Naive thymus-derived CD4-positive, alpha-beta T cell (primary cell): ENCODE measurements at places on chromosomes 3 and 15. TPM values are rescaled to one million over a fixed set of nuclear protein-coding genes. Genes with fewer than 3 reads are reported as not detected.

PRR23E gene
- polyA plus RNA-seq = not detected

AGBL1 gene
- not detected for polyA plus RNA-seq

TRIM59 gene
- 35.6 TPM for polyA plus RNA-seq

SLC28A2 gene
- not detected for polyA plus RNA-seq

REC114 gene
- not detected for polyA plus RNA-seq

ONECUT1 gene
- polyA plus RNA-seq = not detected

CATSPER2 gene
- polyA plus RNA-seq = 0.99 TPM

DNA sequence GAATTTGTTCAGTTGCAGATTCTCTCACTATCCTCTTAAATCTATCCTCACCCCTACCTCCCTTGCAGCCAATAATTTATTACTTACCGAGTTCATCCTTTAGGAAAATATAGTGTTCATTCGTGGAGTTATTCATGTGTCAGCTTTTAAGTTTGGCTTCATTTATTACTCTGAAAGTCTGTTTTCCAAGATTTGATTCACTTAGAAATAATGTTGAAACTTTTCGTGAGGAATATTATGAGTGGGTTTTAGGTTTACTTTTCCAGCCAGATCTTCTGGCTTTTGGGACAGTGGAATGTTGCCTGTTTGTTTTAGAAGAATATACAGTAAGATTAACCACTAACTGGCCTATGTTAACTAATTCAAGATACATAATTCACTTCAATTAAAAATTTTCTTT, 161.0 kb upstream of the CGNL1 start:
- no peak for DNase-seq
- no peak overlapping the region for H3K27ac ChIP-seq
- no peak overlapping the region for H3K4me3 ChIP-seq
- H3K27me3 ChIP-seq = no peaks in the 10 kb centered on the region
- H3K36me3 ChIP-seq = no peaks in the 10 kb centered on the region

DNA sequence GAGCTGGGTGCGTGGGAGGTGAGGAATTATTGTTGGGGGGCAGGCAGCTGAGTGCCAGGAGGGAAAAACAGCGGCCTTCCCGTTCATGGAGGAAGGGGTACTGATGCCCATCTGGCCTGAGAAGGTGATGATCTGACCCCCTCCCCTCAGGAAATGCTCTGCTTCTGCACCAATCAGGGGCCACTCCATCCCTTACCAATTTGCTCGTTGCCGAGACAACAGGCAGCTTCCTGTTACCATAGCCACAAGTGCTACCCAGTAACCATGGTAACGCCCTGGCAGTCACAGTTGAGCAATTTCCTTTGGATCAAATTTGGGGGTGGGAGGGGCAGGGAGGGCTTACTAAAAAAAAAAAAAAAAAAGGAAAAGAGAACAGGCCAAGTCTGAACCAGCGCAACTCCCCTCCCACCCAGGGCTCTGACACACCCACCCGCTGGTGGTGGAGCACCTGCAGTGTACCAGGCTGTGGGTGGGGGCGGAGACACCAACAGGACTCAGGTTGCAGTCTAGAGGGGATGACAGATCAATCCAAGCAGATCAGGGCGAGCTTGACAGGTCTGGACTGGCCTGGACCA, 13.7 kb downstream of the CELF6 start:
- no peak overlapping the region for H3K4me3 ChIP-seq

DNA sequence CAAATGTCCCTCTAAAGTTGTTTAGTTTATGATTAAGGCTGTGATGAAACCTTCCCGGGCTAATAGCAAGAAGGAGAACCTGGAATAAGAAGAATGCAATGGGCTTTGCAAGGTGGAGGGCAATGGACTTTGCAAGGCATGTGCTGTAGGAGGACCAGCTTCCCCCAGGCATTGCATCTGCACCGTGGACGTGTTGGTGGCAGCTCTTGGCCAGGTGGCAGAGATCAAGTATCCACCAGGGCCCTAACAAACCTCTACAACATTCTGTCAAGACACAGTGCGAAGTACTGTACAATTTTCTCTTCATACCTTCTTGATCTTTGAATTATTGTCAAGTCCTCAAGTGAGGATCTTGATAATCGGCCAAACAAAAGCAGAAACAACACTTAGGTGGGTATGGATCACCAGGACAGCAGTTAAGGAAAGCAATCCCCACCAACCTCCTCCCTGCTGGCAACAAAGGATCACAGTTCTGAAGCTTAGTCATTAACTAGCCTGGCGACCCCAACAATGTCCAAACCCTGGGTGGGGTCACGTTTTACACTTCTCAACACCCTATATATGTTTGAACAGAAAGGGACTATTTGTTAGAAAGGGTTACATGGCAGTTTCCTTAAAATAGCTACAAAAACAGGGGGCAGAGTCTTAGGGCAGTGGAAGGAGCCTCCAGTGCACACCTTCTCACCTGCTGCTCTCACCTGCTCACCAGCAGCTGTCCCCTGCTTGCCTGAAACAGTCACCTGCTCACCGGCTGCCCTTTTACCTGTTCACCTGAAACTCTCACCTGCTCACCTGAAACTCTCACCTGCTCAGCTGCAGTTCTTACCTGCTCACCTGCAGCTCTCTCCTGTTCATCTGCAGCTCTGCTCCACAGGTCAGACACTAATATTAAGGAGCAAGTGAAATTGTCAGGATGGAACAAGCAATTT, 137.9 kb upstream of the LIPC start:
- no peak overlapping the region for H3K4me3 ChIP-seq
- no peaks in the 10 kb centered on the region for H3K4me1 ChIP-seq
- H3K27ac ChIP-seq = no peak overlapping the region

GRCh38 chr3:54339608-54340007, 217.3 kb downstream of the CACNA2D3 start:
- no peaks in the 10 kb centered on the region for H3K4me1 ChIP-seq
- no peaks in the 10 kb centered on the region for H3K27me3 ChIP-seq
- DNase-seq = no peak
- no peaks in the 10 kb centered on the region for H3K36me3 ChIP-seq
- no peak overlapping the region for H3K4me3 ChIP-seq

GRCh38 chr3:127259882-127260281, 28.0 kb downstream of the PRR20G start:
- H3K36me3 ChIP-seq = no peaks in the 10 kb centered on the region
- no peak overlapping the region for H3K27ac ChIP-seq
- H3K27me3 ChIP-seq = no peaks in the 10 kb centered on the region
- DNase-seq = no peak
- no peaks in the 10 kb centered on the region for H3K4me1 ChIP-seq

DNA sequence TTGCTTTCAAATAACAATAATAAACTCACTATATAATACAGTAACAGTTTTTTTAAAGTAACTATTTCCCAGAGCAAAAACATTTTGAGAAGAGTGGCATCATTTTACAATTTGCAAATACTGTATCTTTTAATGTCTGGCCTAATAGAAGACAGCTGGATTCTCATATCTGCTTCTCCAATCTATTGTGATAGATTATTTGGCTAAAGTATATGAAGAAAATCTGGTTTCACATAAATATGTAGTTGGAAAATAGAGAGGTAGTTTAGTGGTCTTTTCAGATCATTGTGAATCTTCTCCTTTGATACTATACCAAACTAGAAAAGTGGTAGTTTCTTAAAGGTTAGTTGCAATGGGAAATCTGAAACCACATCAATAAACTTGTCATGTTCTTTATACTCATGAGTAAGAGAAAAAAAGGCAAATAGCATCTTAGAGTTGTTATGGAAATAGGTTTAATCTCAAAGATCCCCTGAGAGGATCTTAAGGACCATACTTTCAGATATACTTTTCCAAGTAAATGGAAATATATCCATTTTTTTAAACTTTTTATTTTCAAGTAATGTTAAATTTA, 124.8 kb upstream of the NR2E3 start:
- no peaks in the 10 kb centered on the region for H3K4me1 ChIP-seq
- H3K4me3 ChIP-seq = no peak overlapping the region
- no peak overlapping the region for H3K27ac ChIP-seq

- no peak overlapping the region for H3K4me3 ChIP-seq
- DNase-seq = no peak
- H3K4me1 ChIP-seq = no peaks in the 10 kb centered on the region
- no peaks in the 10 kb centered on the region for H3K36me3 ChIP-seq
Measured at GRCh38 chr3:38984731-38985130, 67.0 kb downstream of the SCN11A start.

- H3K4me1 ChIP-seq = peaks cover 10% of the 10 kb centered on the region
- no peak for DNase-seq
- no peaks in the 10 kb centered on the region for H3K36me3 ChIP-seq
- peaks cover 15% of the 10 kb centered on the region for H3K27me3 ChIP-seq
- no peak overlapping the region for H3K27ac ChIP-seq
Measured at GRCh38 chr3:50273689-50274065, 4.7 kb downstream of the SEMA3B start.

- no peaks in the 10 kb centered on the region for H3K4me1 ChIP-seq
- no peak for DNase-seq
- H3K4me3 ChIP-seq = no peak overlapping the region
- no peak overlapping the region for H3K27ac ChIP-seq
- no peaks in the 10 kb centered on the region for H3K36me3 ChIP-seq
Measured at GRCh38 chr3:124263168-124263567, 271.2 kb upstream of the ROPN1 start.
